ENCODE measurements at places on chromosomes 6 and 20. TPM values are rescaled to one million over a fixed set of nuclear protein-coding genes. Genes with fewer than 3 reads are reported as not detected.
A peak's percentile ranks its signal among the peaks of the same experiment; 100 is the strongest.

GRCh38 chr6:44104481-44105021, 22.7 kb downstream of the MRPL14 start:
- peak; percentile 99 for DNase-seq

DNA sequence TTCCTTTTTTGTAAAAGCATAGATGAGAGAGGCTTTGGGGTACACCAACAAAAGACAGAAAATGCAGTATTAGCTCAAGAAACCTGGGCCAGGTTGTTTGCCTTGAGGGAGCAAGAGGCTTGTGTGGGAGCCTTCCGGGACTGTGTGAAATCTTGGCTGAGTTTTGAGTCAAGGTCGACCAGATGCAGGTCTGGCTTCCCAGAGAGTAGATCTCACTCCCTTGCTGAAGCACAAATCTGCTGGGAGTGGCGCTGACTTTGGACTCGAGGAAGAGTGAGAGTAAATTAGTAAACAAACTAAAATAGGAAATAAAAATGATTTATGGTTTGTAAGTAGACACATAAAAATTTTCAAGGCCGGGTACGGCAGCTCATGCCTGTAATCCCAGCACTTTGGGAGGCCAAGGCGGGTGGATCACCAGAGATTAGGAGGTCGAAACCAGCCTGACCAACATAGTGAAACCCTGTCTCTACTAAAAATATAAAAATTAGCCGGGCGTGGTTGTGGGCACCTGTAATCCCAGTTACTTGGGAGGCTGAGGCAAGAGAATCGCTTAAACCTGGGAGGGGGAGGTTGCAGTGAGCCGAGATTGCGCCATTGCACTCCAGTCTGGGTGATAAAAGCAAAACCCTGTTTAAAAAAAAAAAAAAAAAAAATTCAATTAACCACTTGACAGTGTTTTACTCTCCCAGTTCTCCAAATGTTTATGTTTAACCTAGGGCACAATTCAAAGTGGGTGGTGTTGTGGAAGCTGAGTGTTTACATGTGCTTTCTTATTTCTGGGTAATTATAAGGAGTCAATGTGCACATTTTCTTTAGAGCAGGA, 27.7 kb upstream of the EDN1 start:
- DNase-seq, result no peak

GRCh38 chr20:52083627-52084232, 107.8 kb downstream of the ZFP64 start:
- DNase-seq, result peak; percentile 84

DNA sequence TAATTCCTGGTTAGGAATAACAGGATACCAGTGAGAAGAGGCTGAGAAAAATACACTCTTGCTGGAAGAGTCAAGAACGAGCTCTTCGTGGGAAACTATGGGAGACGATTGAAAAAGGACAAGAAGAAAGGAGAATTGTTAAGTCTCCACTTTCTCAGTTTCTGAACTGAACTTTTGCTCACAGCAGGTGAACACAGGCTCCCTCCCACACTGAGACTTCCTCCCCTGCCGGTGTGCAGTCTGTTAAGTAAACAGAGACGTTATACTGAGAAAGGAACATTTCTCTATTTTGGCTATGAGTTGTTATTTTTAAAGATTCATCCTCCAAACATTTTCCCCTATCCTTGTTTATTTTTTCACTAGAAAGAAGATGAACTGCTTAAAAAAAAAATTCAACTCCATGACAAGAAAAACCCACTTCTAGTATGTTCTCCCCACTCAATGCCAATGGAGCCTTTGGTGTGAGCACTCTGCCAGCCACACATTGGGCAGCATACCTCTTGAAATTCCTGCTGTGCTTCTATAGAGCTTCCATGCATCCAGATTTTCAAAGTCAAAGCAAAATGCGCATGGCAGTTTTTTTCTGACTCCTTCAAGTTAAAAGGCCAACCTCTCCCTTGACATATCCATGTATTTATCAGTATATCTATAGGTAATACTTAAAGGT, 250.5 kb downstream of the ESR1 start:
- no peak for DNase-seq

Gene ACOT8
- 28.7 TPM for total RNA-seq

DNA sequence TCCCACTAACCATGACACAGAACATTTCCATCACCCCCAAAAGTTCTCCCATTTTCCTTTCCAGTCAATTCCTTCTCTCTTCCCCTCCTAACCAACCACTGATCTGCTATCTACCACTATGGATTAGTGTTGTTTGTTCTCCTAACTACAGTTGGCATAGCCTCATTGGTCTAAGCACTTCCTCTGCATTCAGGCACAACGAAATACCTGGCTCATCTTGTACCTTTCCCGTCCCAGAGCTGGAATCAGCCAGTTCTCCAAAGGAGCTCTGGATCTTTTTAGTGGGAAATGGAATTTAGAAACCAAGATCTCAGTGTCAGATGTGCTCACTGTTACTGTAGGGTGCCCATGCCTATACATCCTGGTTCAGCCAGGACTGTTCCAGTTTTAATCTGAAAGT, 4.0 kb upstream of the WTAP start:
- no peak for DNase-seq

Gene TAP2
- total RNA-seq, result 39.0 TPM
